Activated CD4-positive, alpha-beta T cell treated with anti-CD3 and anti-CD28 coated beads for 36 hours (primary cell): ENCODE measurements at places on chromosomes 16 and 17. TPM values are rescaled to one million over a fixed set of nuclear protein-coding genes. Genes with fewer than 3 reads are reported as not detected.

The CCL7 gene
- total RNA-seq = not detected

The TVP23A gene
- 0.09 TPM for total RNA-seq

The GP1BA gene
- not detected for total RNA-seq

The CCL17 gene
- 1.2 TPM for total RNA-seq

The HYDIN gene
- total RNA-seq = 0.32 TPM

DNA sequence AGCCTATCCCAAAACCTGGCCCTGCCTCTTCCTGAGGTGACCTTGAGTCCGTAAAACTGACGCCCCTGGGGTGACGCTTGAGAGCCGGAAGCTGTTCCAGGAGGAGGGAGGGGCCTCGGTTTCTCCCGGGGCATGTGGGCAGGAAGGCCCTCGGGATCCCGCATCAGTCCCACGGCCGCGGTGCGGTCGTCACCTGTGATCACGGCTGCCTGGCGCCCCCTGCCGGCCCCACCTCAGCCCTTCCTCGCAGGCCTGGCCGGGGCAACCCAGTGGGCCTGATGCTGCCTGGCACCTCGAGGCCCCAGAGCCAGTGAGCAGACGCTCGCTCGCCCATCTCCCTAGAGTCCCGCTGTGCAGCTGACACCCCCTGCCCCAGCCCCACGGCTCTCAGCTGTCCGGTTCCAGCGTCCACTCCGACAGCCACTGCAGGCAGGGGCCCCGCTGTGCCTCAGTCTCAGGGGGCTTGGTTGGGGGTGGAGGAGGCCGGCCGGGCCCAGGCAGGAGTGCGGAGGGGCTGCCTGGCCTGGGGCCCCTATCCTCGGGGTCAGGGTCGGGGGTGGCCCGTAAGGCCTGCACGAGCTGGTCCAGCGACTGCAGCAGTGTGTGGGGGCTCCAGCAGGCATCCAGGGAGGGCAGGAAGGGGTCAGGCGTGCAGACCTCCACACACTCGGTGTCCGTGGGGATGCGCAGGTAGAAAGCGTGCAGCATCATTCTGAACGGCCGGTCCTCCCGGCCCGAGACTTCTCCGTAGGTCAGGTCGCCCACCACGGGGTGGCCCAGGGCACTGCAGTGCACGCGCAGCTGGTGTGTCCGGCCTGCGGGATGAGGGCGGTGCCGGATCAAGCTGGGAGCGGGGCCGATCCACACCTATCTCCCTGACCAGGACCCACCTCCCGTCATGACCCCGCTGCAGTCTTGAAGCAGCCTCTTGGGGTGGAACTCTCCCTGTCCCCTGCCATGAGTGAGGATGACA is 2.3 kb downstream of the RPUSD1 start:
- H3K4me3 ChIP-seq = peak overlapping the region; percentile 88
- H3K36me3 ChIP-seq = peaks cover 8% of the 10 kb centered on the region
- peak; percentile 85 for DNase-seq

DNA sequence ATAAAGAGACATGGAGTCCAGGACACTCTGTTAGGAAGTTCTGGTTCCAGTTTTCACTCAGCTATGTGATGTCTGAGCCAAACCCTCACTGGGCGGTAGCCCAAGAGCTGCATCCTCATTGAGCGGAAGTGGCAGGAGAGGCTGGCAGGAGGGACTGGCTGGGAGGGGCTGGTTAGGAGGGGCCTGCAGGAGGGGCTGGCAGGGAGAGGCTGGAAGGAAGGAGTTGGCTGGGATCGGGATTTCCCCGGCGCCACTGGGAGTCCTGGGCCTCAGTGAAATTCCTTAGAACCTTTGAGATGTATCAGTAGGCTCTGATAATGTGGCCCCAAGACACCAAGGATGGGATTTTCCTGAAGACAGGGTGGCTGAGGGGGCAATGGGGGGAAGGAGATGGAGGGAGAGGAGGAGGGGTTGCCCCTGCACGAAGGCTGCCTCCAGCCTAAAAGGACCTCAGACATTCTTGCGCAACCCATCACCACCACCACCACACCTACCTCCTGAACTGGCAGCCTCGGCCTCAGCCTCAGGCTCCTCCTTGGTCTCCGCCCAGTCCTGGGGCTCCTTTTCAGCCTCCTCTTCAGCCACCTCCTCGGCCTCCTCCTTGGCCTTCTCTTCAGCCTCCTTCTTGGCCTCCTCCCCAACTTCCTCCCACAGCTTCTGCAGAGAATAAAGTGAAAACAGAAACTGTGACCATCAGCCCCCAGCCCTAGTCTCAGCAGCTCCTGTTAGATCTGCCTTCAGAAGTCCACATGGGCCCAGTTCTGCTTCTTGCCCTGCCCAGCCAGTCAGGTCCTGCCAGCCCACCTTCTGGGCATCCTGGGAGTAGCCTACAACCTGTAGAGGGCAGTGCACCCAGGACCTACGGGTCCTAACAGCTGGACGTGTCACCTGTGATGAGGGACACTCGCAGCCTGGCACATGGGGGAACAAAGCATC is 31.7 kb downstream of the CNGB1 start:
- no peaks in the 10 kb centered on the region for H3K36me3 ChIP-seq
- H3K4me1 ChIP-seq = no peaks in the 10 kb centered on the region
- H3K4me3 ChIP-seq = no peak overlapping the region

DNA sequence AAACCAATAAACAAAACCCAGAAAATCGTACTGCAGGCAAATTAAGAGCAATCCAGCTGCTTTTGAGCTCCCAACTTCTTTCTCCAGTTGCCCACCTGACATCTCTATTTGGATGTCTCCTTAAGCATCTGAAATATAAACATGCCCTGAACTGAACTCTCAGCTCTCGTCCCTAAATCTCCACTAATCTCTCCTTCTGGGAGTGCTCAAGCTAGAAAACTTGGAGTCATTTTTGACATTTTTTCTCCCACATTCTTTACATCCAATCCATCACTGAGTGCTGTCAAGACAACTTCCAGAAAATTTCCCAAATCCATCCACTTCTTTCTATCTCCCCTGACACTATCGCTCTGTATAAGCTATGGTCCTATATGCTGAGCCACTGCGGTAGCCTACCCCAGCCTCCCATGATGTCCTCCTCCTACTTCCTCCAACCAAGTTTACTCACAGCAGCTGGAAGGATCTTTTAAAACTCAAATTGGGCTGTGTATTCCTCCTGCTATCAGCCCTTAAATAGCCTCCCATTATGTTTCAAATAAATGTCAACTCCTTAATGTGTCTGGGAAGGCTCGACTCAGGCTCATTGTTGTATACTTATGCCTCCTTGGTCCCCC is 53.1 kb downstream of the HS3ST3B1 start:
- H3K4me3 ChIP-seq = no peak overlapping the region
- peaks cover 7% of the 10 kb centered on the region for H3K4me1 ChIP-seq
- DNase-seq = no peak

DNA sequence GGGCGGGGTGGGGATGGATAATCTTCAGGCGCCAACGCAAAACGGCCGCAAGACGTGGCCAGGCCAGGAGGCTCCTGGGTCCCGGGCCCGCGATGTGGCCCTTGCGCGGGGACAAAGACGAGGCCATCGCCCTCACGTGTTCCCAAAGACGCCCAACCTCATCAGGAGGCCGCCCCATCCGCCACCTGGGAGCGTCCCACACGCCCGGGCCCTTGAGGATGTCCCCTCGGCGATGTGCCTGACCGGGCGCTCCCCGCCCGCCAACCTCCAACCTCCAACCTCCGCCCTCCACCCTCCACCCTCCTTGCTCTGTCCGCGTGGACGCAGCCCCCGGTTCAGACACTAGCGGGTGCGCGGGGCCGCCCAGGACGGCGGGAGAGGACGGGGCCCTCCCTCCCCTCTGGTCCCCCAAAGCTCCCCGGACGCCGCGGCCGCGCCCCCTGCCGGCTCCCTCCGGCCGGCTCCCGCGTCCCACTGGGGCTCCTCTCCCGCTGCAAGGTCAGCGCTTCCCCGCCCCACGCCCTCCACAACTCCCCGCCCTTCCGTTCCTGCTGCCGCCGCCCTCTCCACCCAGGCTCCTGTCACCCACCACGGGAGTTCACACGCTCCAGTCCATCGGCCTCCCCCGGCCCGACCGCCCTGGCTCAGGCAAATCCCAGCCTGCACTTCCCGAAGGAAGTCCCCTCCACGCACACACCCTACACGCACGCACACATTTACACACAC is 250.8 kb upstream of the RPL38 start:
- peak; percentile 63 for DNase-seq
- H3K4me3 ChIP-seq = no peak overlapping the region
- no peaks in the 10 kb centered on the region for H3K36me3 ChIP-seq
- H3K27me3 ChIP-seq = peaks cover 11% of the 10 kb centered on the region

DNA sequence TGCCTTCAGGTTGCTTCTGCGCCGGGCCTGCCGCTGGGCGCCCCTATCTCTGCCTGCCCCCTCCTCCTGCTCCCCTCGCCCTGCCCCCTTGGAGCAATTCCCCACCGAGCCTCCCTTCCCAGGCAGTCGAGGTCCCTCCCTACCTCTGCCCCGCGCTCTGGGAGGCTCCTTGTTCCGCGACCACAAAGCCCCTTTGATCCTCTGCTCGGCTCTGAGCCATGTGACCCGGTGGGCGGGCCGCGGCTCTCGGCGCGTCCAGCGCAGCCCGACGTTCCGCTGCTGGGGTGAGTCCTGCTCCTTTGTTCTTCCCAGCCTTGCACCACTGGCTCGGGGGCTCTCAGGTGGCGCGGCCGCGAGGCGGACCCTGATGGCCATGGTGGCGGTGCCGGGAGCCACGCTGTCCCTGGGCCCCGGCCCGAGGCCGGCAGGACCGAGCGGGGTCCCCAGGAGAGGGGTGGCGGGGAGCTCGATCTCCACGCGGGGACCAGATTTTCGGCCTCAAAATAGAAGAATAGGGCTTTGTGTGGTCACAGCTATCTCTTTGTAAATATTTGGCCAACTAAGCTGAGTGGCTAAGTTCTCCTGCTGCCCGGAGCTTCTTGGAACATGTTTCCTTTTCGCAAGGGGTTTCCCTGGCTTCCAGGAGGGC is 310.6 kb downstream of the SEC14L1 start:
- peaks cover 72% of the 10 kb centered on the region for H3K36me3 ChIP-seq
- H3K27me3 ChIP-seq = no peaks in the 10 kb centered on the region
- H3K4me3 ChIP-seq = peak overlapping the region; percentile 96
- DNase-seq = peak; percentile 85
- H3K4me1 ChIP-seq = peaks cover 47% of the 10 kb centered on the region

DNA sequence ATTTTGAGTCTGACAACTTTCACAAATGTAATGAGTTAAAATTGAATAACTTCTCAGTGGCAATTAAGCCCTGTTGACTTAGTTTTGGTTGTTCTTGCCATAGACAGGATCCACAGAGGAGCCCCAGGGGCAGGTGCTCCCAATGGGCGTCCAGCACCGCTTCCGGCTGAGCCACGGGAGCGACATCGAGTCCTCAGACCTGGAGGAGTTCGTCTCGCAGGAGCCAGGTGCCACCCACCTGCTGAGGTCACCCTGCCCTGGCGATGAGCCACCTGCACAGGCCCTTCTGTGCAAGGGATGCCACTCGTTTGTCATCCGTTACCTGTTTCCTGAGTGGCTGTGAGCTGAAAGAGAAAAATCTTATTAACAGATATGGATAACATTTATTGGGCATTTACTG is 10.7 kb downstream of the CCDC40 start:
- no peaks in the 10 kb centered on the region for H3K27me3 ChIP-seq
- H3K4me3 ChIP-seq = no peak overlapping the region
- no peaks in the 10 kb centered on the region for H3K4me1 ChIP-seq
- H3K27ac ChIP-seq = no peak overlapping the region

- H3K4me1 ChIP-seq = peaks cover 22% of the 10 kb centered on the region
- peak within 1 kb of the TSS; percentile 76 for H3K4me3 ChIP-seq
- peak within 1 kb of the TSS; percentile 58 for H3K27ac ChIP-seq
- peaks cover 2% of the 10 kb centered on the region for H3K27me3 ChIP-seq
- no peaks in the 10 kb centered on the region for H3K36me3 ChIP-seq
These were observed at the start of gene FKBP10 for GRCh38 chr17:41812381-41813151. FKBP10 (plus strand) TSS chr17:41813004; CDS start chr17:41813035, 31 bp downstream.

DNA sequence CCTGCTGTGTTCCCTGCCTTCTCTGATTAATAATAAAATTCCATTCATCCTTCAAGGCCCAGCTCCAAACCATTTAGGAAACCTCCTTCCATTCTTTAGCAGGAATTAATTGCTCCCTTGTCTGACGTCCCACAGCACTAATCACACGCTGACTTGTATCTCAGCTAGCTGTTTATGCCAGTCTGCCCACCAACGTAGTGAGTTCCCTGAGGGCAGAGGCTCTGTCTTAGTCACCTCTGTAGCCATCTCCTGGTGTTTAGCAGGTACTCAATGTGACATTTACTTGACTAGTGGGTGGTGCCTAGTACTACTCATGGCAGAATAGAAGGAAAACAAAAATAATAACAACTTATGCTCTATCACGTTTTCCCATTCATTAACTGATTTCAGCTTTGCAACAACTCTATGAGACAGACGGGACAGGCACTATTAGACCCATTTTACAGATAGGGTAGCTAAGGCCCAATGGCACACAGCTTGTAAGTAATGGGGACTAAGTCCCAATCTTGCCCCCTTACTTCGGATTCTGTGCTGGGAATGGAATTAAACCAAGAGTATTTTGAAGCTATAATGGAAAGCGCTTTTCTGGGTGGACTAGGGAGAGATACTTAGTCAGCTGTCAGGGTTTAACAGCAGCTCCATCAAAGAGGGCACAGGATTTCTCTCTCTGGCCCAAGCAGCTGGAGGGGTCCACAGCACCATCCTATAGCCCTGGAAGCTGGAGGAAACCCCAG is 931 bp upstream of the WIPF2 start:
- peak overlapping the region; percentile 100 for H3K27ac ChIP-seq
- H3K4me1 ChIP-seq = peaks cover 24% of the 10 kb centered on the region
- H3K27me3 ChIP-seq = no peaks in the 10 kb centered on the region
- H3K36me3 ChIP-seq = peaks cover 6% of the 10 kb centered on the region

GRCh38 chr16:3915426-3916260 is 35.1 kb upstream of the CREBBP start:
- no peak overlapping the region for H3K27ac ChIP-seq
- no peaks in the 10 kb centered on the region for H3K4me1 ChIP-seq
- DNase-seq = no peak
- no peaks in the 10 kb centered on the region for H3K36me3 ChIP-seq
- peaks cover 5% of the 10 kb centered on the region for H3K27me3 ChIP-seq

GRCh38 chr17:65514082-65514481 is 47.4 kb downstream of the AXIN2 start:
- peaks cover 2% of the 10 kb centered on the region for H3K27me3 ChIP-seq
- peak; percentile 55 for DNase-seq
- H3K27ac ChIP-seq = no peak overlapping the region
- H3K4me3 ChIP-seq = no peak overlapping the region
- no peaks in the 10 kb centered on the region for H3K36me3 ChIP-seq

DNA sequence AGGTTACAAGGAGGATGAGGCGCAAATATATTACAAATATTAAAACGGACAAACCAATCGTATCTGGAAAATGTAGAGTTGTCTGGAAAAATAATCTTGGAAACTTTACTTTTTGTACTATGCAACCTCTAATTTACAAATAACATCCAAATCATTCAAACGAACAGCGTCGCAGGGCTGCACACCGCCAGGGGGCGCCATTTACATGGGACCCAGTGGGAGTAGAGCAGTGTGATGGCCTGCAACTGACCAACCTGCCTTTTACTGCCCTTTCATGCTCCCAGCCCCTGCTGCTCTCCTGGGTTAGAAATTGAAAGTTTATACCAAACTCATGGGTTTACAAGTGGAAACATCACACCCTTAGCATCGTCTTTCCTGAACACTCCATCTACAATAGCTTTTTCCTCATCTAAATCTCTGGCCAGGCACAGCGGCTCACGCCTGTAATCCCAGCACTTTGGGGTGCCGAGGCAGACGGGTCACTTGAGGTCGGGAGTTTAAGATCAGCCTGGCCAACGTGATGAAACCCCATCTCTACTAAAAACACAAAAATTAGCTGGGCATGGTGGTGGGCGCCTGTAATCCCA is 10.0 kb downstream of the PITPNC1 start:
- peak overlapping the region; percentile 72 for H3K27ac ChIP-seq
- peaks cover 26% of the 10 kb centered on the region for H3K36me3 ChIP-seq
- H3K4me3 ChIP-seq = no peak overlapping the region
- peaks cover 74% of the 10 kb centered on the region for H3K4me1 ChIP-seq
